CD4-positive, alpha-beta T cell treated with Interleukin-10 for 1 hour (primary cell): ENCODE measurements at places on chromosomes 5 and 9.
A peak's percentile ranks its signal among the peaks of the same experiment; 100 is the strongest.

GRCh38 chr5:59817536-59817935 is 76.0 kb downstream of the PDE4D start:
- no peak for DNase-seq

GRCh38 chr5:120088836-120089235 is 375.3 kb upstream of the PRR16 start:
- DNase-seq = no peak

DNA sequence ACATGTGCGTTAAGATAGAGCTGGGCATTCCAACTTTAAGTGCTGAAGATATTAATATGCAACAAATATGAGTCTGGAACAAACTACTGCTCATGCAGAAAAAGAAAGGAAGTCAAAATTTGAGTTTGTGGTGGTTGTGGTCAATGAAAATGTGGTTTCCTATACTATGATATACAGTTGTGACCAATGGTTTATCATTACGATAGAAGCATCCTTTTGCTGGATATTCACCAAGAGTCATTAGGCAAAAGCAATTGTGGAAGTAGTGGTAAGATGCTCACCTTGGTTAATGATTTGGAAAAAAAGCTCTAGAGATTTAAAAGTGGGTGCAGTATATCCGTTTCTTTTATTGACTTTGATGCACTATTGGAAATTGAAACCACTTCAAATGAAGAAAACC is 1007.0 kb downstream of the NR2F1-AS1 start:
- DNase-seq = no peak

DNA sequence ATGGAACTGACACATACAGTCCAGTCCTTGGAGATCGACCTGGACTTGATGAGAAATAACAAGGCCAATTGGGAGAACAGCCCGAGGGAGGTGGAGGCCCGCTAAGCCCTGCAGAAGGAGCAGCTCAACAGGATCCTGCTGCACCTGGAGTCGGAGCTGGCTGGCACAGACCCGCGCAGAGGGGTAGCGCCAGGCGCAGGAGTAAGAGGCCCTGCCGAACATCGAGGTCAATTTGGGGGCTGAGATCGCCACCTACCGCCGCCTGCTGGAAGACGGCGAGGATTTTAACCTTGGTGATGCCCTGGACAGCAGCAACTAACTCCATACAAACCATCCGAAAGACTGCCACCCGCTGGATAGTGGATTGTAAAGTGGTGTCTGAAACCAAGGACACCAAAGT is 1610.1 kb upstream of the ACO1 start:
- no peak for DNase-seq

GRCh38 chr5:31459594-31459993 is 72.3 kb downstream of the DROSHA start:
- DNase-seq = no peak

GRCh38 chr5:141880961-141881801 is 3.0 kb upstream of the PCDH1 start:
- no peak for DNase-seq

DNA sequence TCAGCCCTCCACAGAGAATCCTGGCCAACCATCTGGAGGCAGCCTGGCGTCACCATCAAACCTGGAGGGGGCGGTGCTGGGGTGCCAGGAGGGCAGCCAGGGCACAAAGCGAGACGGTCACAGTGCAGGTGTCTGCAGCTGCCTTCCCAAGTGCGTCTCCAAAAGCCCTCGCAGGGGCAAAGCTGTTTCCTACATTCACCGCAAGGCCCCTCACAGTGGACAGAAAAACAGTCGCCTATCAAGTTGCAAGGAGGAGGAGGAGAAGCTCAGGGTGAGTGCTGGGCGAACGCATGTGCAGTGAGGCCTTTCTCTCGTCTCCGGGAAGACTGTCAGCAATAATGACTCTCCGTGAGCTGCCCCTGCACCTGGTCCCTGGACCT is 18.0 kb upstream of the LHX3 start:
- no peak for DNase-seq

DNA sequence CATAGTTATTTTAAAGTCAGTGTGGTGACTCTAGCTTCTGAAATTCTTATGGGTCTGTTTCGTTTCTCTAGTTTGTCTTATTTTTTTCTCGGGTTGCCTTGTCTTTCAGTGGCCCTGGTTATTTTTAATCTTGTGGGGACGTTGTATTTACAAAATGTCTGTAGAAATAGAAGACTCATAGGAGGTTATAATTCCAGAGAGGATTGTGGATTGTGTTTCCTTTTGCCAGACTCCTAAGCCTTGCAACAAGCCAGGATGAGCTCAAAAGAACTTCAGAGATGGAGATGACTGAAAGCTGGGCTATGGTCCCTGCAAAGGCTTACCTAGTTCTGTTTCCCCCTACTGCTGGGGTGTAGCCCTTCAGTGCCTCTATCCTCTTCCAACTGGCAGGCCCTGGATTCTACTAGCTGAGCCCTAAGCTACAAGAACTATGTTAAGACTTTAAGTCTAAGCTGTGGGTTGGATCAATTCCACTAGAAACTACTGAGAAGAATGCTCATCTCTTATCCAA is 32.2 kb upstream of the LECT2 start:
- DNase-seq = no peak

- DNase-seq = no peak
These were observed 18.3 kb downstream of the LAMC3 start for GRCh38 chr9:131027048-131027871.

DNA sequence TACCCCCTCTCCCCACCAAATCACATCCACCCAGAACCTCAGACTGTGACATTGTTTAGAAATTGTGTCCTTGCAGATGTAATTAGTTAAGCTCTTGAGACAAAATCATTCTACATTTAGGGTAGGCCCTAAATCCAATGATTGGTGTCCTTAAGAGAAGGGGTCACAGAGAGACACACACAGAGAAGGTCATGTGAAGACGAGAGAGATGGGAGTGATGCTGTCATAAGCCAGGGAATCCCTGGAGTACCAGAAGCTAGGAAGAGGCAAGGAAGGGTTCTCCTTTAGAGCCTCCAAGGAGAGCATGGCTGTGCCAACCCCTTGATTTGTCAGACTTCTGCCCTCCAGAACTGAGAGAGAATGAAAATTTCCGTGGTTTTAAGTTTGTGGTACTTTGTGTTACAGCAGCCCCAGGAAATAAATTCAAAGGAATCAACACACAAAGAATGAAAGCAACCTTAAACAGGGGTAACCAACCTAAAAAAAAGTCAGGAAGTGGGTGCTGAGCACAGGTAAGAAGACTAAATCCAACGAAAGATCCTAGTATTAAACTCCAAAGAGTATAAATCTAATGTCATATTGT is 33.6 kb downstream of the TIMD4 start:
- no peak for DNase-seq

- no peak for DNase-seq
These were observed 8.3 kb downstream of the ENTPD8 start for GRCh38 chr9:137432687-137433348.

- no peak for DNase-seq
These were observed 76.8 kb upstream of the RANBP3L start for GRCh38 chr5:36378551-36378950.

- DNase-seq = no peak
These were observed 53.3 kb downstream of the AOPEP start for GRCh38 chr9:94779693-94780290.

DNA sequence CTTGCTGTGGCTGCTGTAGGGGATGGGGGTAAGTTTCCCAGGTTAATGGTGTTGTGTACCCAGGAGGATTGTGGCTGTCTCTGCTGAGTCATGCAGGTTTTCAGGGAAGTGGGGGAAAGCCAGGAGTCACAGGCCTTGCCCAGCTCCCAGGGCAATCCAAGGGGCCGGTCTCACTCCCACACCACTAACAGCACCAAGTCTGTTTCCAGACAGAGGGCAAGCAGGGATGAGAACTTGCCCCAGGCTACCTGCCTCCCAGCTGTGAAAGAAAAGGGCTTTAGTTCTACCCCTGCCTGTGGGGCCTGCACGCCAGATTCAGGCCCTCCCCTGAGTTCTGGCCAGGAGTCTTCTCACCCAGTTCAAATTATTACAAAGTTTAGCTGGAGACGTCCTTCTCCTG is 579.8 kb upstream of the ST8SIA4 start:
- DNase-seq = no peak

DNA sequence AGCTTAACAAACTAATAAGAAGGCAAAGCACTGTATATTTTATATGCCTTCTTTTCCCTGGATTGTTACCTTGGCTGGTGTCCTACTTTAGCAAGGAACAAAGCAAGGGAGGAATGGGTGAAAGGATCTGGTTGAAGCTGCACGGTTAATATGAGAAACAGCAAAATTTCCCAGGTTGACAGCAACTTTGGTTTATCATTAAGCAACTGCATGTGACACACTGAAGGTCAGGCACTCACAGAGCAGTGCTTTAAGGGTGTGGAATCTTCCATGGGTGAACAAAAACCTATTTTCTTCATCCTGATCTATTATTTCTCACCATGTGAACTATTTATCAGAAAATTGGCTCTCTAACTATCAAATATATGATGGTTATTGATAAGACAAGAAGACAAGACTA is 109.0 kb upstream of the ATP10B start:
- DNase-seq = no peak

DNA sequence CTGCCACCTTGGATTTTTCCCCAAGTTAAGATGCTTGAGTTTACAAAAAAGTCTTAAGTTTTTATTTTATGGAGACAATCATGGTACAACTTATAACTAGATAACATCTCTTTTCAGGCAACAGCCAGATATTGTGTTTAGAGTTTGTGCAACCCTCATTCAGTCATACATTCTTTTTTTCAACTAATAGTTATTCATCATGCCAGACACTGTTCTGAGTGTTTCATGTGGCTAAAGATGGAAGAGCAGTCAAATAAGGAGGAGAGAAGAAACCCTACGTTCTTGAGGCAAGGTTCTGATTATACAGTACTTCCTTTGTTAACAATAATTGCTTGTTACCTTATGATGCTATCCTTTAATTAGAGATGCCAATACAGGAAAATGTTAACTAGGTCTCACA is 42.1 kb upstream of the ZNF462 start:
- DNase-seq = no peak

DNA sequence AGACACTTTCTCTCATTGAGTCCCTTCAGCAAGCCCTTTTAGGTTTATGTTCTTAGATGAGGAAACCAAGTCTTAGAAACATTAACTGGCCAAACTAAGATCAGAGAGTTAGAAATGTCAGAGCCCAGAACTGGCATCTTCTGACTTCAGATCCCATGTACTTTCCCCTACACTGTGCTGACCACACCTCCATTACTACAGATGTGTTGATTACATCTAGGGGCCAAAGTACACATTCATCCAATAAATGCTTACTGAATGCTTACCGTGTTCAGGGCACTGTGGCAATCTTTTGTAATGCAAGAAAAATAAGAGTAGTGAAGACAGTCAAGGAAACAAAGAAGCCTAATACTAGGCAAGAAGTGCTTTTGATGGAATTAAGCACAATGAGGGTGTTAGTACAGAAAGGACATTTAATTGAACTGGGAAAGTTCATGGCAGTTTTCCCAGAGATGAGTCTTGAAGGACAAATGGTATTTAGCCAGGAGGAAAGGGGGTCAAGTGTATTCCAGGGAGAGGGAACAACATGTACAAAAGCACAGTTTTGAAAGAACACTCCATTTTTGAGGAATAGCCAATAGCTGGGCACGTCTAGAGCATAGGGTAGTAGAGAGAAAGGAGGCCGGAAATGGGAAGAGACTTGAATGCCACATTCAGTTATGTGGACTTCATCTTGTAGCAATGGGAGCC is 89.7 kb upstream of the CDKN2B start:
- no peak for DNase-seq

- peak; percentile 27 for DNase-seq
These were observed 37.1 kb upstream of the FAM169A start for GRCh38 chr5:74903165-74903787.

DNA sequence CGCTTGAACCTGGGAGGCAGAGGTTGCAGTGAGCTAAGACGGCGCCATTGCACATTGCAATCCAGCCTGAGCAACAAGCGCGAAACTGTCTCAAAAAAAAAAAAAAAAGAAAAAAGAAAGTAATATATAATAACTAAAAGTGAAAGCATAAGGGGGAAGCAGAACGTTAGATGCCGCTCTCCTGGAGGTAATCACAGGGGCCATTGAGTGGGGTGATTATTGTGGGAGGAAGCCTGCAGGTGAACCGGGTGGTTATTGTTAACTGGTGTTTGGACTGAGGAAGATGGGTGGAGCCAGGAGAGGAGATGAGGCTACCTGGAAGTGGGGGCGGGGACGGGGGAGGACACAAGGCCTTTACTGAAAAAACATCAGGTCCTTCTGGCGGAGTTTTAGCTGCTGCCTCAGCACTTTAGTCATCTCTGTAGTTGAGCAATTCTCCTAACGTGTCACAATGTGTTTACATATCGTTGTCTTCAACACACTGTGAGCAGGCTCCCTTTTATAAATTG is 5.3 kb upstream of the TJP2 start:
- DNase-seq = peak; percentile 54

DNA sequence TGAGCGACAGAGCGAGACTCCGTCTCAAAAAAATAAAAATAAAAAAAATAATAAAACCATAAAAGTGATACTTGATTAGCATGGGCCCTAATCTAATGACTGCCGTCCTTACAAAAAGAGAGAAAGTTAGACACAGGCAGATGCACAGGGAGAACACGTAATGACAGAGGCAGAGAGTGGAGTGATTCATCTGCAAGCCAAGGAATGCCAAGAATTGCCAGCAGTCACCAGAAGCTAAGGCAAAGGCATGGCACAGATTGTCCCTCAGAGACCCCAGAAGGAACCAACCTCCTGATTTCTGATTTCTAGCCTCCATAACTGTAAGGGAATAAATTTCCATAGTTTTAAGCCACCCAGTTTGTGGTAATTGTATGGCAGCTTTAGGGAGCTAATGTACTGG is 79.6 kb upstream of the FREM1 start:
- DNase-seq = no peak

- DNase-seq = peak; percentile 30
These were observed at the start of the genes EIF4E1B and SNCB for GRCh38 chr5:176629853-176630680. EIF4E1B (plus strand) TSS chr5:176630675; CDS start chr5:176642788, 12,113 bp downstream. SNCB (minus strand) TSS chr5:176630534; CDS start chr5:176629654, 880 bp downstream.

DNA sequence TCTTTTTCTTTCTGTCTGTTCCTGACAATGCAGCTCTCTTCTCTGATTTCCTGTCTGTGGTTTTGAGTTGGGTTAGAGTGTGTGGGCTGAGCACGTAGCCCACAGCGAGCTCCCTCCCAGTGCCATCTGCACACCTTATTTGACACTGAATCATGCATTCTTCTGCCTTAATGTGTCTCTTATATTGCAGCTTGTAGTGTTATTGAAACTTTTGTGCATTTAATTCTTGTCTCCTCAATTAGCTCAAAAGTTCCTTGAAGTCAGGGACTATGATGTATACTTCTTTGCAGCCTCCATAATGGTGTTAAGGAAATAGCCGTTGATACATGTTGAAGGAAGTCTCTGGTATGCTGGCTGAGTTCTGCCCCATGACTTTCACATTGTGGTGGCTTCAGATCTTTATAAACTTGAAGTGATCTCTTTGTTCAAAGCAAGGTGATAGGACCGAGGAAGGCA is 576.2 kb upstream of the CLINT1 start:
- peak; percentile 5 for DNase-seq

- DNase-seq = no peak
These were observed 263.4 kb downstream of the AUH start for GRCh38 chr9:91098203-91098850.
